ENCODE measurements at places on chromosomes 2 and 18. TPM values are rescaled to one million over a fixed set of nuclear protein-coding genes. Genes with fewer than 3 reads are reported as not detected.

The PIGN gene
- total RNA-seq = 24.2 TPM

The ACTR2 gene
- total RNA-seq = 209 TPM

The PJVK gene
- 3.1 TPM for total RNA-seq

The ST8SIA5 gene
- 0.29 TPM for total RNA-seq

The DOK6 gene
- 9.6 TPM for total RNA-seq

The NTSR2 gene
- total RNA-seq = not detected

The CUL3 gene
- total RNA-seq = 73.7 TPM

The NT5C1B gene
- total RNA-seq = not detected

The ATAD2B gene
- total RNA-seq = 16.3 TPM

The BUB1 gene
- 2.0 TPM for total RNA-seq

The ZEB2 gene
- 91.0 TPM for total RNA-seq

The PLEKHA3 gene
- total RNA-seq = 37.4 TPM

The GULP1 gene
- total RNA-seq = 53.4 TPM

Measured in mucosa of gallbladder (tissue), 1 donor.